ENCODE measurements at places on chromosomes 11 and 22.

- ATAC-seq, result no peak
Observed at GRCh38 chr11:111691176-111691575, 75.0 kb downstream of the PPP2R1B start.

GRCh38 chr22:50722716-50723428, 15.1 kb upstream of the ACR start:
- ATAC-seq, result no peak

DNA sequence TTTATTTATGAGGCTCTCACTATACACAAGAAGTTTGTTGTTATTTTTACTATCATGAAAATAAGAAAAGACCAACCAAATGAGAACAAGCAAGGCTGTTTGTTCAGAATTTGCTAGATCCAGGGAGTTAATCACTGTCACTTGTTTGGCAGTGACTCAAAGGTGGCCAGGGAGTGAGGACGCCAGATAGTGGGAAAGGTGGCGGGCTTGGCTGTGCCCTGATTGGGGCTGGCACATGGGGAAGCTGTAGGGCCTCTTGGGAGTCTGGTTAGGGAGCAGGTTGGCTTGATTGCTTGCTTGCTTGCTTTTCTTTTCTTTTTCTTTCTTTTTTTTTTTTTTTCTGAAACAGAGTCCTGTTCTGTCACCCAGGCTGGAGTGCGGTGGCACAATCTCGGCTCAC, 53.1 kb upstream of the SLC22A12 start:
- no peak for ATAC-seq

- no peak for ATAC-seq
Observed at GRCh38 chr22:36086170-36086490, 57.5 kb upstream of the RBFOX2 start.

DNA sequence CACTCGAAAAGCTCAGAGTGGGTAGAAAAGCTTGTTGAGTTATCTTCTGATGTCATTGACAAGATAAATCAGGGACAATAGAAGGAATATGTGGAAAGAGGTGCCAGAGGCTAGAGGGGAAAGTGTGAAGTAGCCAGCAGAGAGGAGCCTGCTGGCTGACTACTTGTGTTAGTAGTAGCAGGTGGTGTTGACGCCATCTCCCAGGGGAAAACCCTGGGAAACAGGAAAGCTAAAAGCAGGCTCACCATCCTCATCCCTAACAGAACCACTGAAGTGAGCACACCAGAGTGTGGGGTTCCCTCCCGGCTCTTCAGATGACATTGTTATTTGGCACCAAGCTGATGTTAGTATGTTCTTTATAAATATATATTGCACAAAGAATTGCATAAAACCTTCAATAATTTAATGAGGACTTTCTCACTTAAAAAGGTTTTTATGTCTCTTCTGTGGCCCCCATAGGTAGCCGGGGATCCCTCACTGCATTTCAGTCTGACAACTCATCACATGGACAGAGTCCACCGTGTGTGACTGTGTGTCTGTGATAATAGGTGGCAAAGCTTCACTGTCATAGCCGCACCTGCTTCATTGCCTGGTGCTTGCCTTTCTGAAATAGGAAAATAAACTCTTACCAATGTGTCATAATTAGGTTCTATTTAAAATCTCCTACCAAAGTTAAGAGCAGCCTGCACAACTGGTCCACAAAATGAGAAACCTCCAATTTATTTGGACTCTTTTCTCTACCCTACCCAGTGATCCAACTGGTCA, 63.2 kb upstream of the TOP3B start:
- no peak for ATAC-seq

DNA sequence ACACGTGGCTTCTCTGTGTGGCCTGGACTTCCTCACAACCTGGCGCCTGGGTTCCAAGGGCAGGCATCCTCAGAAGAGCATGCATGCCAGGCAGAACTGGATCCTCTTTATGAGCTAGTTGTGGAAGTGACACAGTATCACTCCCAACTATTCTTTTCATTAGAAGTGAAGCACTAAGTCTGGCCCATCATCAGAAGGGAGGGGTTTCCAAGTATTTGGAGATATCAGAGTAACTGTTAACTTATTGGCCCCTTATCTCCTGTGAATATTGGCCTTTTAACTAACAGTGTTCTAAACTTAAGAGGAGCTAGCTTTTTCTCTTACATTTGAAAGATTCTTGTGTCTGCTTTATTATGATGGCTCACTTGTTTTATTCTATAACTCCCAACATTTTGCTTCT, 35.5 kb downstream of the FDX1 start:
- no peak for ATAC-seq
